ENCODE measurements at places on chromosomes 7 and 10.

DNA sequence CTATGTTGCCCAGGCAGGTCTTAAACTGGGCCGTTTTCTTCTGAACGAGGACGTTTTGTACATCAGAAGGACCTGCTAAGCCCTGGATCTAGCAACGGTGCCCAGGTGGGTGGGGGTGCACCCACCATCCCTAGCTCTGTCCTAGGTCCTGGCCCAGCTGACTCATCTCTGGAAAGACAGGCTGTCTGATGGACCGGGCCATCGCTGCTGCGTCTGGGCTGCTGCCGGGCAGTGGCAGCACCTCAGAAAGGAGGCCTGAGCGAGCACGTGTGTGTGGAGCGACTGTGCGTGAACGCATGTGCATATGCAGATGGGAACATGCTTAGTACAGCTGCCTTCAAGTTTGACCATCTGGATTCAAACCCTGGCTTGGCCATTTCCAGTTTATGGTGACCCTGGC, 7.3 kb upstream of the ELFN1 start:
- no peak for DNase-seq

- no peak for DNase-seq
Observed at GRCh38 chr7:50534690-50535290, 30.4 kb downstream of the DDC start.

- DNase-seq: no peak
Observed at GRCh38 chr10:114831186-114831867, 9.7 kb downstream of the FHIP2A start.

- DNase-seq: no peak
Observed at GRCh38 chr7:98286701-98287485, 5.4 kb downstream of the BRI3 start.

DNA sequence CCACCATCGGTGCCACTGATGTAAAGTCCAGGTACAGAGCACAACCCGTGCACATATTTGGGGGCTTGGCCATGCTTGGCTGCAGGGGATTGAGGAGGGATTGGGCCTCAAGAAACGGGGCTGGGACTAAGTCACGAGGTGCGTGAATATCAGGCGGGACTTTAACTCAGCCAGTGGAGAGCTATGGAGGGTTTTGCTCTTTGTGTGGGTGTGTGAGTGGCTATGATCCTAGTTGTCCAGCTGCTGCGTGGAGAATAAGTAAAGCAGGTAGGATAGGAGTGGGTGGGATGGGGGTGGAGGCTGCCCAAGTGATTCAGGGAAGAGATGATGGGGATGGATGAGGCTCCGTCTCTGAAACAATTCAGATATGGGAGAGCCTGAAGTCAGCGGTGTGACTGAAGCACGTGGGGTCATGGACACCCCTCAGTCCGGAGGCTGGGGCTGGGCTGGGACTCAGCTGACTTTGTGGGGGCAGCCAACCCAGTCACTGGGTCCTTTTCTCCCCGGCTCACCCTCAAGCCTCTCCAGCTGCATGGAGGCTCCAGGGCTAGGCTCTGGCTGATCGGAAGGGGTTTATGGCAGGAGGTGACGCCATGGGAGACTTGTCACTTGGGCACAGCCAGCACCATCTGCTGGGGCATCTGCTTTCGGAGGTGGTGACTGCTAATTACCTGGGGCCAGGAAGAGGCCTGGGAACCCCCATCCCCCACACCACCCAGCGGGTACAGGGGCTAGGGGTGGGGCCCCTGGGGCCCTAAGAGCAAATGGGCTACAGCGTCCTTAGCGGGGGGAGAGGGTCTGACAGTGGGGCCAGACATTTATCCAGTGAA, 1.7 kb upstream of the LFNG start:
- DNase-seq: no peak

GRCh38 chr7:1230411-1231213, 2.1 kb upstream of the UNCX start:
- DNase-seq: no peak

DNA sequence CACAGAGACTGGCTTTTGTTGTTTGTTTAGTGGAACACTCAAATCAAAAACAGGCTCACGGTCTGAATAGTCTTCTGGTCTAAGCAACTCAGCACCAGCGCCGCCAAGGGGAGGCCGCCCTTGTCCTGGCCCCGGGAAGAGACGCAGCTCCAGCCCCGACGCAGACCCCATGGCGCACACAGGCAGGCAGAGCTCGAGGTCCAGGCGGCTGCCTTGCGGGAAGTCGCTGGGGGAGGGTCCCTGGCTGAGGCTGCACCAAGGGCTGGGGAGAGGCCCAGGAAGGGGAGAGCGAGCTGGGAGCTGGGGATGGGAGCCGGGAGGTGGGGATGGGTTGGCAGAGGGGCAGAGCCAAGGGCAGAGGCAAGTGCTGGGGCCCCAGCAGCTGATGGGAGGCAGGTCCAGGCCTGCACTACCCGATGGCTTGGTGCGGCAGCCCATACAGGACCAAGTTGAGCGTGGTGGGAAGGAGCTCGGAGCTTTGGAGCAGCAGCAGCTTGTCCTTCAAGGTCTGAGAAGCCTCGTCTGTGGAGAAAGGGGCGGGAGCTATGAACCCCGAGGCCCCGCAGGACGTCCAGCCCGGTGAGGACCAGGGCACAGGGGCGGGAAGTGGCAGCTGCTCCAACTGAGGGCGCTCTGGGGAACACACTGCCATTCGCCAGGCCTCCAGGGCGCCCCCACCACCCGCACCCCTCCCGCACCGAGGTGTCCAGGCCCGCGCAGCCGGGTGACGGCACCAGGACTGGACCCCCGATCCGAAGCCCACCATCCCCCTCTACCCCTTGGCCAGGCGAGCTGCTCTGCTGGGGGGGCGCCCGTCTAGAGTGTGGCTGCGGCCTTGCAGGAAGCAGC, 22.7 kb upstream of the NKX6-2 start:
- no peak for DNase-seq
